Right atrium auricular region (tissue), 2 donors: ENCODE measurements at places on chromosomes 16 and 17.
A peak's percentile ranks its signal among the peaks of the same experiment; 100 is the strongest.

GRCh38 chr17:39562395-39562794 is 45.3 kb downstream of the NEUROD2 start:
- DNase-seq, result no peak

GRCh38 chr17:22374741-22375140 is 682.4 kb downstream of the KCNJ18 start:
- DNase-seq, result no peak

DNA sequence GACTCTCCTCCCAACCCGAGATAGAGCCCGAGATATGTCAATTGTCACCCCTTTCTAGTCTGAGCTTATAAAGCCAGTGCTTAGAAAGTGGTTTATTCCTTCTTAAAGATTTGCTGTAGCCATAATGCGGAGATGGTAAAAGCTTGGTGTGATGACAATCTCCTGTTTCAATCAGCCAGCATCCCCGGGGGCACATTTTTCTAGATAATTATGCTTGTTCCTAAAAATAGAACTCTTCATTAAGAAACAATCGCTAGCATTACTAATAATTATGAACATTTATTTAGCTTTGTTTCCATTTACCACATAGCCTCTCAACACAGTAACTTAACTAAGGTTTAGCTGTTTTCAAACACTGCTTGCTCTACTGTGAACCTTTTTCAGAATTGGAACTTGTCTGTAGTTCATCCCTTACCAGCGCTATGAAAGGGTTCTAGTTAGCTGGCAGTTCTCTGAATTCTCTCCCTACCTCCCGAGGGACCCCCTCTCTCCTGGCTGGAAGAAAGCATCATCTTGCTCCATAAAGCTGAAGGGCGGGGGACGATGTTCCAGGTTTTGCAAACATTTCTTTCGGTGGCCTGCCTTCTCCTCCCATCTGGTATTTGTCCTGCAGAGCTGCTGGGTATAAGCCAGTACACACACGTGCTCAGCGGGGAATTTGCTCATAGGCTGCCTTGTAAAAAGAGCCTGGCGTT is 922 bp upstream of the MRPL58 start:
- peak; percentile 79 for DNase-seq

DNA sequence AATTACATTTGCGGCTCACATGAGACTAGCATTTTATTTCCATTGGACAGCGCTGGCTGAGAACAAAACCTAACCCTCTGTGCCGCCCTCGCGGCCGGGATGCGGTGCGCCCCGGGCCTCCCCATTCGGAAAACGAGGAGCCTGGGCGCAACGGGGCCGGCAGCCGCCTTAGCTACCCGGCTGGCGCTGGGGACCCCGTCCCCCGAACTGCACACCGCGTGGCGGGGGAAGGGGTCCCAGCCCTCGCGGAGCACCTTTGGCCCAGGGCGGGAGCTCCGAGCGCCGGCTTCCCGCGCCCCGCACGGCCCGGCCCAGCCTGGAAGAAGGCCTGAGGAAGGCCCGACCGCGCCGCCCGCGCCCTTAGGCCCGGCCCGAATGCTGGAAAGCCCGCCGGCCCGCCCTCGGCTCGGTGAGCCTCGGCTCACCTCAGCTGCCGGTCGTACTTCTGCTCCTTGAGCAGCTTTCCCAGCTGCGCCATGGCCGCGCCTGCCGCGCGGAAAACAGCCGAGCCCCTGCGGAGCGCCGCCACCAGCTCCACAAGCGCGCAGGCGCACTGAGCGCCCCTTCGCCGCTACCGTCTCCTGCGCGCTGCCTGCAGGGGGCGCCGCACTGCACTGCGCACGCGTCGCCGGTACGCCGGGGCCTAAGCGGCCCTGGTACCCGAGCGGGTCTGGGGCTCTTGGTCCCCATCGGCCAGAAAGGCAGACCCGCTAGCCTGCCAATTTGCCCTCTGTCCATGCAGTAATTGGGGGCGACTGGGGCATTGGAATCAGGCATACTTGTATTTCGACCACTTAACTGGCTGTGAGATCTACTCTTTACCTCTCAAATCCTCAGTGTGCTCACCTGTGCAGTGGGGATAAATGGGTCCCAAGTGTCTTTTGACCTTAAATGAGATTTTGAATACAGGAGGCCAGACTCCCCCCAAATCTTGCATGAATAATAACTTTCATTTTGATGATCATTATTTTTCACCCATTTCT is at the start of gene NAE1:
TSS of gene NAE1 (minus strand) at position 555 of the 983 bp plus-strand sequence. CDS start at position 478, 77 bp downstream.
- peak; percentile 73 for DNase-seq
